ENCODE measurements at places on chromosomes 2 and 18.

GRCh38 chr2:74856004-74856578 lies 22.2 kb downstream of the HK2 start:
- DNase-seq: no peak

- no peak for DNase-seq
Observed at GRCh38 chr18:59547581-59548182, 149.5 kb downstream of the CCBE1 start.

- DNase-seq: no peak
Observed at GRCh38 chr2:73776381-73776780, 3.5 kb downstream of the DUSP11 start.

DNA sequence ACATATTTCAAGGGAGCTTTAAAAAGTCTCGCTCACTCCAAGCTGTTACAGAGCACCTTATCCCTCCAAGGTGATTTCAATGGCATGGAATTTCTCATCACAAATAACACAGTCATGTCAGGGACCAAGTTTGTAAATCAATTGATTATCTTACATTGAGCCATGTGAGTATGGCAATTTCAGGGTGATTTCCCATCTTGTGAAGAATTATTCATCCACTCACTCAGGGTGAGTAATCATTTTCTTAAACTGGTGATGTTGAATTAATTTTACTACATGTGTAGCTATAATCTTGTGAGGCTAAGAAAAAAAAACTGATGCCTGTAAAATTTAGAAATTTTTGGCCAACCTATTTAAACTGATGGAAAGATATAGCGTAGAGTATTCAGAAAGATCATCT lies 3.3 kb upstream of the ABCA12 start:
- DNase-seq: no peak

GRCh38 chr2:67867735-67868134 lies 195.1 kb downstream of the C1D start:
- DNase-seq: no peak

DNA sequence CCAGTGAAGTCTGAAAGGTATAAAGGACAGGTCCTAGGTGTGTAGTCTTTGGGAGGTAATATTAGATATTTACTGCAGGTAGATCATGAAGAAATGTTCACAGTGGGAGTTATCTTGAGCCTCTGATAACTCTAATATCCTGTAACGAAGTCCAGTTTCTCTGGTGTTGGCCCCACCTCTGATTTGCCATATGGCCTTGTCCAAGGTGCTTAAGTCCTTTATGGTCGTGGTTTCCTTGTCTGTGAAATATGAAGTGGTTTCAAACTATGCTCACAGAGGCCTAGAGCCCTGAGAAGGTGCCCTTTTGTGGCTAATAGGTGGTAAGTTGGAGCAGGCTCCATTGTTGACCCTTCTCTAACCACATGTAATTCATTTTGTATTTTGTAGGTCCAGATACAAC lies 190.7 kb downstream of the ICOS start:
- no peak for DNase-seq

GRCh38 chr18:75105551-75106254 lies 103.2 kb downstream of the PTGR3 start:
- no peak for DNase-seq

All from amniotic stem cell (primary cell).